ENCODE measurements at places on chromosomes 4 and X.

- no peak for DNase-seq
These were observed 20.2 kb downstream of the EPGN start for GRCh38 chr4:74328501-74328900.

DNA sequence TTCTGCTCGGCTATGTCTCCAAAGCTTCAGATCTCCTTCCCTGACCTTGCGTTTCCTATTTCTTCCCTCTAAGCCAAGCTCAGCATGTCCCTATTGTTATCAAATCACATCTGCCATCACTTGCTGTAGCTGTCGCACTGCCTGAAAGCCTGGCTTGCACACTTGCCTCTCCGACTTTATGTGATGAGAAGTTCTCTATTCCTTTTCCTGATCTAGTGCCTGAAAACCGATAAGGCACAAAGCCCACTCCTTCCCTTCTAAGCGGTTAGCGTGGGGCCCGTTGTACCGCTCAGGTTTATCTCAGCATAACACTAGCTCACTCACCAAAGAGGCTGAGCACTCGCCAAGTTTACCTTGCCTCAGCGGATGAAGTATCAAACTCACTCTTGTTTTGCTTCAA, 816 bp downstream of the NMU start:
- DNase-seq, result no peak

DNA sequence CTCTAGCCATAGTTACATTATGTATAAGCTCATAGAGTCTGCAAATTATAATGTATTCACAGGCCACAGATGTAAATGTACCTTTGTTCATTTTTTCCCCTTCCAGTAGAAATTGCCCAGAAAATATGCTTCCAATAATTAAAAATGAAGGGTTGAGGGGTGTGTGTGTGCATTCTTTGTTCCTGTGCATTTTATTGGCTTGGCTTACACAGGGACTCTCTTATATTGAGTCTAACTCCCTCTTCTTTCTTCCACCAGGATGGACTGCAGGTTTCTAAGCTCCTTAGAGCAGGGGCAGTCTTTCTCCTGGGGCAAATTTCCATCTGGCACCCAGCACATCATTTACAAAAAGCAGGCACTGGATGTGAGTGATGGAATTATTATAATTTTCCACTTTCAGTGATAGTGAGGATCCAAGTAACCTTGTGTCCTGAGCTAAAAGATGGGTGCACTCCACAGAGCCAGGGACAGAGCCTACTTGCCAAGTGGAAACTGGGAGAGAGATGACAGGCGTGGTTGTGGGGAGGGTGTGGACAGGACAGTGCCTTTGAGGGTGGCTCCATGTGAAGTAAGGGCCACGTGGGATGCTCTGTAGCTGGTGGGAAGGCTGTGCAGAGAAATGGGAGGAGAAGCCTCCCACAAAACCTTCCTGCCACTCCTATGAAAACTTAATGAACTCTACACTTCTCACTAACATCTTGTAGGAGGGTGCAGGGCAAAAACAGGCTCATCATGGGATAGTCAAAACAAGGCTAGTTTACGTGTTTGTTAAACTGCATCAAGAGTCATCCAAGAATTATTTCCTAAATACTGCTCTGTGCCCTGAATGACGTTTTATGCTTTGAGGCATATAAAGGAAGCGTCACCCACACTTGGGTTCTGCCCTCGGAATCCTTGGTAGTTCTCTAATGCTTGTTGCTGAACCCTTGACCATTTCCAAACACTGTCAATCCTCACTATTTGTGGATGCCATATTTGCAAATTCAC, 16.0 kb downstream of the IGFBP7 start:
- no peak for DNase-seq

DNA sequence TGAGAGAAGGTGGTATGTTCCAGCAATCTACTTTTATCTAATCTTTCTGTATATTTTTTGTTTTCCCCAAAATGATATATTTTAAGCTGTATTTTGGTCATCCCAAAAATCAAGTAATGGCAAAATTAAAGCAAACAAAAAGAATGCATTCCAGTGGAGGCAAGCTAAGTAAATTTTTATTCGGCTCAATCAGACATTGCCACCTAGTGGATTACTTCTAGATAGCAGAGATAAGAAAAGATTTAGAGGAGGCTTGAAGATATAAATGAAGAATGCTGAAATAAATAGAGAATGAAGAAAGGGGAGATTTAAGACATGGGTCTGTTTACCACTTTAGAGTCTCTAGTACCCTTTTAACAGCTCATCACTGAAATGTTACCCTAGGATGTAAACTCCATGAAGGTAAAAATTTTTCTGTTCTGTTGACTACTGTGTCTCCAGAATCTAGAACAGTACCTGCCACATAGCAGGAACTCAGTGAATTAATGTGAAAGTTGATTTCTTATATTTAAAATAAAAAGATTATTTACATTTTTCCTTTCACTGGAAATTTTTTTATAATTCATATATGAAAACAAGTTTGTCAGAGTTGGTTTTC, 110.9 kb upstream of the ANK2 start:
- DNase-seq, result peak; percentile 10

GRCh38 chr4:165555302-165555701, 176.5 kb downstream of the CPE start:
- DNase-seq, result no peak

- no peak for DNase-seq
These were observed 332.9 kb downstream of the PPP3CA start for GRCh38 chr4:101014417-101014816.

DNA sequence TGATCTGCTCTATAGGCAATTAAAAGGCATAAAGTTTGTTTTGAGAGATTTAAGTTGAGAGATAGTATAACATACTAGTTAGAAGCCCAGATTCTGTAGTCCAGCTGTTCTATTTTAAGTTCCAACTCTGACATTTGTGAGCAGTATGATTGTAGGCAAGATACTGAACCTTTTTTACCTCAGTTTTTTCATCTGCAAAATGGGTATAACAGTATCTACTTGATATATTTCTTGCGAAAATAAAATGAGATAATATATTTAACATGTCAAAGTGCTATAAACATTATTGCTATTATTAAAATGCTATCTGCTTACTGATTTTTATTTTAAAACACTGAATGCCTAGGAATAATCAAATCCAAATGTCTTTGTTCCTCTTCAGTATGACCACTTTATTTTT, 19.2 kb downstream of the TMPRSS11F start:
- no peak for DNase-seq

Data from brain microvascular endothelial cell (primary cell).